ENCODE measurements at places on chromosomes 2 and 18. TPM values are rescaled to one million over a fixed set of nuclear protein-coding genes. Genes with fewer than 3 reads are reported as not detected.

AMER3 gene
- total RNA-seq: not detected

PLA2R1 gene
- 14.8 TPM for total RNA-seq

FNDC4 gene
- total RNA-seq: 8.1 TPM

TMEM37 gene
- total RNA-seq: 13.6 TPM

SLC38A11 gene
- 0.59 TPM for total RNA-seq

COL4A3 gene
- not detected for total RNA-seq

Measured in mesothelial cell of epicardium (in vitro differentiated cells).